CD4-positive, alpha-beta T cell treated with Interleukin-17A for 1 hour (primary cell): ENCODE measurements at places on chromosomes 6 and 20.

- DNase-seq = no peak
These were observed 144.8 kb upstream of the FOXA2 start for GRCh38 chr20:22729180-22729579.

GRCh38 chr6:147067184-147067583, 137.0 kb upstream of the STXBP5 start:
- no peak for DNase-seq

DNA sequence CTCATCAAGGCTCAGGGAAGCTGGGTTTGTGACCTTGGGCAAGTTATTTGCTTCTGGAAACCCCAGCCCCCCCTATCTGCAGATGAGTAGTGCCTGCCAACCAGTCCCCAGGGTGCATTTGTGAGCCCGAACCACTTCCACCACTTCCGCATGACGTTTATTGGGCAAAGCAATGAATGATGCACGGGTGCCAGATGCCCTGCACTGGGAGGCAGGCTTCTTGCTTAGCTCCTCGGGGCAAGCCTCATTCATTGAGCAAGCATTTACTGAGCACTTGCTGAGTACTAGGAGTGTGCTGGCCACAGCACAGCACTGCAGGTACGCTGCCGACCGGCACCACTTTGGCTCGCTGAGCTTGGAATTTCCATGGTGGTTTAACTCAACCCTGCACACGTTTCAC, 60.2 kb downstream of the GNAS-AS1 start:
- DNase-seq = no peak

DNA sequence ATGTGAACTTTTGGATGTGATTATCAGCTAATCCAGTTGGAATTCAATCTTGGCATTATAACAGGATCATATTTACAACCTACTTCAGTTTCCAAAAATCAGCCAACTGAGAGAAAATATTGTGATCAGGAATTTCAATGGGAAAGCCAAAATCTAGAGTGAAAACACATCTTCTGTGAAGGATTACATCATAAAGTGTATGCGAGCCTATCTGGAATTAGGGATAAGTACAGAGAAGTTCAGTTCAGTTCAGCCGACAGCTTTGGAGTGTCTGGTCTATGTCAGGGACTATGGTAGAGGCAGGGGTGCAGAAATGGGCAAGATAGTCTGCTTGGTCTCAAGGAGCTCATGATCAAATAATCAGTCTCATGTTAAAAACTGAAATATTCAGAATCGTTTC, 12.3 kb upstream of the PRIM2 start:
- no peak for DNase-seq

- DNase-seq = peak; percentile 32
These were observed 11.9 kb upstream of the TMEM170B start for GRCh38 chr6:11525468-11526155.

- DNase-seq = no peak
These were observed 208.6 kb upstream of the JARID2 start for GRCh38 chr6:15037253-15037652.

- peak; percentile 69 for DNase-seq
These were observed 52.5 kb downstream of the RBL1 start for GRCh38 chr20:37042986-37043972.

DNA sequence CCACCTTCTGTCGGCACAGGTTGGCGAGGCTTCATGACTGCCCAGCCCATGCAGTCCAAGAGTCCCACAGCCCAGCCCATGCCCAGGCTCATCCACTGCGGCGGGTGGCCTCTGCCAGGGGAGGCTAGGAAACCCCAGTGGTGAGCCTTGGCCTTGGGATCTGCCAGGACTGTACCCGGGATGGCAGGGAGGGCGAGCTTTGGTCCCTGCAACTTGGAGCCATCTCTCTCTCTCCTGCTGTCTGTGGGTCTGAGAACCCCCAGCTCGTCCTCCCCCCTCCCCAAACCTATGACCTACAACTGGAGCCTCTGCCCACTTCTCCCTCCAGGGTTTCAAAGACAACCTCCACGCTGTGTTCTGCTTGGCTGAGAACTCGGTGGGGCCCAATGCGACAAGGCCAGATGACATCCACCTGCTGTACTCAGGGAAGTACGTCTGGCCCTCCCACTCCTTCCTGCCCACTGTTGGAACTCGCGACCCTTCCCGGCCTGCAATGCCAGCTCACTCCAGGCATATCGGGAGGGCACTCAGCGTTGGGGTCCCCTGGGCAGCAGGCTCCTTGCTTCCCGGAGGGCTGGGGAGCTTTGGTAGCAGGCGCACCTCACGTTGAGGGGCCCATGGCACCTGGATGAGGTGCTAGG, 19.7 kb downstream of the NPEPL1 start:
- DNase-seq = no peak

GRCh38 chr6:112936504-112936903, 589.4 kb downstream of the RFPL4B start:
- DNase-seq = no peak

- DNase-seq = no peak
These were observed 210.8 kb downstream of the CDKAL1 start for GRCh38 chr6:20744911-20745557.

DNA sequence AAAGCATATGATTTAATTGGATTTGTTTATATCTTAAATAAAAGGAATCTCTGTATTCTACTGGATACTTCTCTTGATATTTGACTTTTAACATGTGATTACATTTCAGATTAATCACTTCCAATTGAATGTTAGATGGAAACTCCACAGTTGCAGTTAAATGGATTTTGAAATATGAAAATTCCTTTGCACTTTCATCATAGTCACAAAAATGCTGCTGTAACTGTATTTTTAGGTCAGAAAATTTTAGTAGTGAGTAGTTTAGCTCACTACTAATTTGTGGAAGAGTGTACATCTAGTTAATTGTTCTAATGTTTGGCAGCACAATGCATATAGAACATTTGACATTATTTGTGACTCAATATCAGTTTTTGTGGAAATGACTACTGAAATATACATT, 26.8 kb downstream of the PTCHD4 start:
- DNase-seq = no peak

- DNase-seq = no peak
These were observed 43.5 kb downstream of the IBTK start for GRCh38 chr6:82204020-82204419.

GRCh38 chr6:145547594-145548335, 187.6 kb downstream of the EPM2A start:
- DNase-seq = no peak

GRCh38 chr6:15620611-15621010, 42.2 kb downstream of the DTNBP1 start:
- no peak for DNase-seq

- DNase-seq = no peak
These were observed 8.9 kb downstream of the CYP21A2 start for GRCh38 chr6:32047084-32047478.

- peak; percentile 55 for DNase-seq
These were observed 58.6 kb upstream of the ZNF217 start for GRCh38 chr20:53652090-53652858.

GRCh38 chr20:10584371-10584770, 89.4 kb downstream of the JAG1 start:
- DNase-seq = no peak
